NCI-H1417 treated with DMSO at 0.1 percent for 48 hours (cell line): ENCODE measurements at places on chromosomes 4 and X.

GRCh38 chr4:98452091-98452490, 190.9 kb downstream of the RAP1GDS1 start:
- no peak for DNase-seq

DNA sequence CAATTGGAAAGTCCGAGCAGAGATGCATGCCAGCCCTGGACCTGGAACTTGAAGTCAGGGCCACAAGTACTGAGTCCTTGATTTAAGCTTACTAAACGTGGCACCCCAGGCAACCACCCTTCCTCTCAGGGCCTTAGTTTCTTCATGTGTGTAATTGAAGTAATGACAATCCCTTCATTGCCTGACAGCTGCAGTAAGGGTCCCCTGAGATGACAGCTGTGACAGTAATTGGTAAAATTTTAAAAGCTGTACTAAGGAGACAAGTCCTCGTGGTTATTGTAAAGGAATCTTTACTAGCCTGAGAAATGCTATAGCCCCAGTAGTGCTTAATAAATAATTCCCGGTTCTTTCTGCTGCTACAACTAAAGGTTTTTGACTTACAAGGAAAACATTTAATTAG, 175.1 kb upstream of the RADX start:
- no peak for DNase-seq

DNA sequence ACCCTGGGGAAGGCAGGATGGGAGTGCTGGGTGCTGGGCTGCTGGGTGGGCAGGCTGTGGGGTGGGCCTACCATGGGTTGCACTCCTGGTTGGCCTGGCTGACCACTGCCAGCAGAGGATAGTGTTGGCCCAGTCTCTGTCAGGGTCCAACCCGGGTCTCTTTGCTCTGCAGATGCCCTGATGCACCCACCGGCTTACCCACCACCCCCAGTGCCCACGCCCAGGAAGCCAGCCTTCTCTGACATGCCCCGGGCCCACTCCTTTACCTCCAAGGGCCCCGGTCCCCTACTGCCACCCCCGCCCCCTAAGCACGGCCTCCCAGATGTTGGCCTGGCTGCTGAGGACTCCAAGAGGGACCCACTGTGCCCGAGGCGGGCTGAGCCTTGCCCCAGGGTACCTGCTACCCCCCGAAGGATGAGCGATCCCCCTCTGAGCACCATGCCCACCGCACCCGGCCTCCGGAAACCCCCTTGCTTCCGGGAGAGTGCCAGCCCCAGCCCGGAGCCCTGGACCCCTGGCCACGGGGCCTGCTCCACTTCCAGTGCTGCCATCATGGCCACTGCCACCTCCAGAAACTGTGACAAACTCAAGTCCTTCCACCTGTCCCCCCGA, 14.2 kb upstream of the ADD1 start:
- no peak for DNase-seq

GRCh38 chrX:84487365-84488353, 14.6 kb downstream of the HDX start:
- no peak for DNase-seq

GRCh38 chr4:146170149-146170548, 5.4 kb upstream of the LSM6 start:
- no peak for DNase-seq

DNA sequence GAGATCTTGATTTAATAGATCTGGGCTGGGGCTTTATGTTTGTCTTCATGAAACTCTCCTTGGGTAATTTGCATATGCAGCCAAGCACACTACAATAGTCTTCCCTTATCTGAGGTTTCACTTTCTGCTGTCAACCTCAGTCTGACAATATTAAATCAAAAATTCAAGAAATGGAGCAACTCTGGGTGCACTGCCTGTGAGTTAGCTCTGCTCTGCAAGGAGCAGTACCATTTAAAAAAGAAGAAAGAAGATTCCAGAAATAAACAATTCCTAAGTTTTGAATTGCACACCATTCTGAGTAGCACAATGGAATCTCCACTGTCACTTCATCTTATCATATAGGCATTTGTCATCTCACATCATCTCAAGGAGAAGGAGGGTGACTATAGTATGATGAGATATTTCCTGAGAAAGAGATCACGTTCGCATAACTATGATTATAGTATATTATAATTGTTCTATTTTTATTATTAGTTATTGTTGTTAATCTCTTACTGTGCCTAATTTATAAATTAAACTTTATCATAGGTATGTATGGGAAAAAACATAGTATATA, 9.4 kb downstream of the FNIP2 start:
- DNase-seq, result no peak

GRCh38 chrX:39308126-39308525, 506.9 kb downstream of the MID1IP1 start:
- no peak for DNase-seq

GRCh38 chr4:5460106-5460801, 248.1 kb downstream of the EVC2 start:
- DNase-seq, result no peak

GRCh38 chrX:2928583-2929434, at the start of gene ARSD:
Gene ARSD, minus strand, starts transcription at chrX:2929339. Its CDS starts 64 bp downstream, at chrX:2929275.
- no peak for DNase-seq

- no peak for DNase-seq
These were observed at the start of gene NBDY for GRCh38 chrX:56729152-56729850. Gene NBDY, plus strand, starts transcription at chrX:56729243. Its CDS starts 111 bp downstream, at chrX:56729354.

DNA sequence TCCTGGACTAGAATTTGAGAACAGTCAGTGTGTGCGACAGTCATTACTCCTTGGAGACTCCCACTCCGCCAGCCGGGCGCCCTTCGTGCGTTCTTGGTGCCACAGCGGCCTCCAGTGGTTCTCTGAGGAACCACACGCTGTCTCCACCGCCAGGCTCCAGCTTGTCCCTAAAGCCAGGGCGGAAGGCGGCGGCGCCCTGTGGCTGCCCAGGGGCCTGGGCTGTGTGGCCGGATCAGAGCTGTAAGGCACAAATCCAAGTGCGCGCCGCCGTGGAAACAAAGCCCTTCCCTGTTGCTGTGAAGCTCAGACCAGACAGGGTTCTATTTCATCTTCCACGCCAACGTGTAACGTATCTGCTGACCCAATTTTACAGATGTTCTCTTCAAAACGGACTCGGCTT, 34.2 kb downstream of the IDS start:
- DNase-seq, result no peak

DNA sequence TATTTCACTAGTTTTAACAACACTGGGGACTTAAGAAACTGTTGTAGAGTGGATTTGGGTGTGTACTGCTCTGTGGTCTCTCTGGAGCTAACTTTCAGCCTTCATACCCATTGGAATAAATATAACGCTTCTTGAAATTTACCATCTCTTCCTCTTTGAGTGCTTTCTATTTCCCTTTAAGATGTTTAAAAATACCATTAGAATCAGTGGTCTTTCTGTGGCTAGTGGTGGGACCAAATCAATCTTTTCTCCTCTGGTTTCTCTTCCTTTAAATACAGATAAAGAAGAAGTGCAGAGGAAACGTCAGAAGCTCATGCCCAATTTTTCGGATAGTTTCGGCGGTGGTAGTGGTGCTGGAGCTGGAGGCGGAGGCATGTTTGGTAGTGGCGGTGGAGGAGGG, 92.0 kb downstream of the NFKB1 start:
- DNase-seq, result no peak

GRCh38 chr4:174005422-174005821, 278.0 kb downstream of the FBXO8 start:
- no peak for DNase-seq
